ENCODE measurements at places on chromosomes 1 and 21.

- DNase-seq: no peak
Measured at GRCh38 chr1:112253366-112253765, 142.6 kb upstream of the CTTNBP2NL start.

DNA sequence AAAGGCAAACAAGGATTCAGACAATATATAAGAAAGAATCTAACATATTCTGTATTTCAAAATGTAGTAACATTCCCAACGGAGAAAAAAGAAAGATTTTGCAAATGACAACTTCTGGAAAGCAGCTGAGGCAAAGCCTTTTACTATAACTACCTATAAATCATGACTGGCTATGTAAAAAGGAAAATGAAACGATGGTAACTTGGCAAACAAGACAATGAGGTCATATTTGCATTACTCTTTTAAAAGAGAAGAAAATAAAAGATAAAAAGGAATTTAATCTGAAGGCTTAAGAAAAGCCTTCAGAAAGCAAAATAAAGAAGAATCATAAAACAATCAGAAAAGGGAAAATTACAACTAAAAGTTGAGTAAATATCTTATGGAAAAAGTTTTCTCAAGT lies 25.1 kb upstream of the ASPM start:
- no peak for DNase-seq

- no peak for DNase-seq
Measured at GRCh38 chr1:216366979-216367378, 56.3 kb downstream of the USH2A start.

DNA sequence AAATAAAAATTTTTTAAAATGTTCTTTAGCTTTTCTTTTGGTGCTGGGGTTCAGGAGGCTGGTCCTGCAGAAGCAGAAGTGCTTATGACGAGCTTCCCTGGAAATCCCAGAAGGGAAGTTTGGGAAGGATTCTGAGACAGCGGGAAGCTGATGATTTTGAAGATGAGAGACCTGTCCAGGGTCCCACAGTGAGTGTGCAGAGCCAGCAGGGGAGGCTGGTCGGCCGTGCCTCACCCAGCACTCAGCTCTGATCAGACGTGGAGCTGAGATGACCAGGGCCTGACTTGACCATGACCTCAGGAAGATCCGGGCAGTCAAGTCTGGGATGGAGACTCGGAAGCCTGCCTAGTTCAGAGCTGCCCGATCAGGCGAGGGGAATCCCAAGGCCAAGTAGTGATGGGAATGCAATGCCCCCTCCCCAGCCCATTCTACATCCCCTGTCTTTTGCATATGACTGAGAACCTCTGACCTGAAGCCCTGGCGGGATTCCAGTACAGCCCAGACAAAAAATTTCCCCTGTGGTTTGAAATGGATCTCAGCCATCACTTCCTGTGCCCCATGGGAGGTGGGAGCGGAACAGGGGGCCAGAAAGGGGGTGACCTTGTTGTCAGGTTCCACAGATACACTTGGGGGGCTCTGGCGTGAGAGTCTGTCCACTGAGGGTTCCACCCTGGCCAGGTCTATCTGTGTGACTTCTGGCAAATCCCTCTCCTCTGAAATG lies 96.8 kb upstream of the RUNX3 start:
- DNase-seq: no peak

- no peak for DNase-seq
Measured at GRCh38 chr1:85024736-85025135, 23.6 kb downstream of the MCOLN3 start.

DNA sequence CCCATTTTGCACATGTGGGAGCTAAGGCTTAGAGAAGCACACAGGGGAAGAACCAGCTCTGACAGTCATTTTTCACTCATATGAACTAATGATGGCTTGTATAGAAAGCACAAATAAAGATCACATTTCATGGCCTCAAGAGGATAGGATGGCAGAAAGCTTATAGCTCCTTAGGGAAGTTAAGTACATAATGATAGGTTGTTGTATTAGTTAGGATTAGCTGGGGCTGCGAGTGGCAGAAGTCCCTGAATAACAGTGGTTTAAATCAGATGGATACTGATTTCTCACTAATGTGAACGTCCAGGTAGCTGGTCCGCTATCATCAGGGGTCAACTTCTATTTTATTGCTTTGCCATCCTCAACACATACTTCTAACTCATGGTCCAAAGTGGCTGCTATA lies 284.0 kb downstream of the RPS6KC1 start:
- no peak for DNase-seq

- DNase-seq: no peak
Measured at GRCh38 chr1:154584267-154584994, 16.9 kb downstream of the CHRNB2 start.

GRCh38 chr1:235918465-235918864 lies 51.8 kb upstream of the LYST start:
- DNase-seq: no peak

DNA sequence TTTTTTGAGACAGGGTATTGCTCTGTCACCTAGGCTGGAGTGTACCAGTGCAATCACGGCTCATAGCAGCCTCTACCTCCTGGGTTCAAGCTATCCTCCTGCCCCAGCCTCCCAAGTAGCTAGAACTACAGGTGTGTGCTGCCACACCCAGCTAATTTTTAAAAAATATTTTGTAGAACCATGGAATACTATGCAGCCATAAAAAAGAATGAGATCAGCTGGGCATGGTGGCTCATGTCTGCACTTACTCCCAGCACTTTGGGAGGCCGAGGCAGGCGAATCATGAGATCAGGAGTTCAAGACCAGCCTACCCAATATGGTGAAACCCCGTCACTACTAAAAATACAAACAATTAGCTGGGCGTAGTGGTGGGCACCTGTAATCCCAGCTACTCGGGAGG lies 29.9 kb upstream of the CTPS1 start:
- no peak for DNase-seq

- DNase-seq: peak; percentile 46
Measured at GRCh38 chr21:41956926-41957729, 3.3 kb upstream of the C2CD2 start.
